ENCODE measurements at places on chromosomes 7 and 10.

GRCh38 chr10:119653209-119653608 is 2.0 kb downstream of the BAG3 start:
- DNase-seq: no peak

- peak; percentile 27 for DNase-seq
Measured at GRCh38 chr10:124403548-124403947, 15.2 kb downstream of the OAT start.

DNA sequence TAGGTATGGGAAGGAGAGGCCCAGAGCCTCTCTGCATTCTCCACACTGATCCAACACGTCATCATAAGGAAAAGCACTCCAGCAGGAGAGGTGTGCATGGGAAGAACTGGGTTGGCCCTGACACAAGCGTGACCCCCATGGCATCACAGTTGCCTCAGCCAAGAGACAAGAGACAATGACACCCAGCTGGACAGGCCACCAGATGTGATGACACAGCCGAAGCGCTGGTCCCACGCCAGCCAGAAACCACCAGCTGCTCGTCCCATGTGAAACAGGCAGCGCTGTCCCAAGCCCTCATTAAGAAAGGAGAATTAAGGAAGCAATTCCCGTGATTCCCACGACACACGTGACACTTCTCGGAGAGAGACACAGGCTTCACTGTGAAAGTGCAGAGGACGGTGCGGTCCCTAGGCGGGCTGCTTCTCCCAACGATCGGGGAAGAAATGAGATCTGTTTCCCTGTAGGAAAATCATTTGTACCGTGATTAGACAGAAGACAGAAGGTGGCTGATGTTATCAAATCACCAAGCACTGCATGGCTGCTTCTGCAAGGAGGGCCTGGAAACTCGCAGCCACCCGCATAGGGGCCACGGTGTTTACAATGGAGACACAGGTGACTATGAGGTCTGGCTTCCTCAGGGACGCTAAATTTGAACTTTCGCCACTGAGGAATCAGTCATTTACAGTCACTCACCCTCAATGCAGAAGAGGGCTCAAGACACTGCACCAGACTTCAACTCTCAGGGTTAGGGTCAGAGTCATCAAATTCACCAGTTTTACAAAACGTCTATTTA is 74.5 kb downstream of the DIP2C start:
- DNase-seq: no peak

GRCh38 chr10:83801983-83802382 is 337.3 kb upstream of the GHITM start:
- no peak for DNase-seq

- no peak for DNase-seq
Measured at GRCh38 chr10:68235111-68235510, 3.2 kb upstream of the ATOH7 start.

DNA sequence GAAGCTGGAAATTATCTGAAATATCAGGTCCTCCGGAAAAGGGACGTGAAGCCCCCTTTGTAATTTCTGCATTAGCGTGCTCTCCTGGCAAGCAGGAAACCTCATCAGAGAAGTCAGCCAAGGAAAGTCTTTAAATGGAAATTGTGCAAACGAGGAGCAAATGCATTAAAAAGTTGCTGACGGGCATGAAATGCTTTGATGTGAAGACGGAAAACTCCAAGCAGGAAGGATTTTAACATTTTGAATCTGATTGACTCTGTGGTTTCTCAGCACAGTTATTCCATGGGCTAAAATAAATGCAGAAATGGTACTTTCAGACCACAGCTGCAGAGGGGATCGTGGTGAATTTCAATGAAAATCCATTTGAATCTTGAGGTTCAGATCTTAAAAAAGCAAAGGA is 167.8 kb downstream of the AHR start:
- no peak for DNase-seq

DNA sequence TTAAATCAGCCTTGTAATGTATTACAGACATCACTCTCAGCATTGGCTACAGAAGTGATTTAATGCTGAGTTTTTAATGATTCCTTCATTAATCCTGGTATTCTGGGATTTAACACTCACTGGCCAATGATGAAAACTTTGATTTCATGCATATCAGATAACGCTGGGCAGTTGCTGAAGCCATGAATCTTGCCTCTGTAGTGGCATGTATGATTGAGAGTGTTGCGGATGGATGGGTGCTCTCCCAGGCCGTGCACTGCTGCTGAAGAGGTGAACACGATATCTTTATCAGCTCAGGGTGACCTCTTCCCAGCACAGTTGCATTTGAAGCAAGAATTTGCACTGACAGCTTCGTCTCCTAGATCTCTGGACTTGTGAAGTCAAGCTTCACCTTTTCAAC is 168.7 kb downstream of the LRRC4 start:
- no peak for DNase-seq

DNA sequence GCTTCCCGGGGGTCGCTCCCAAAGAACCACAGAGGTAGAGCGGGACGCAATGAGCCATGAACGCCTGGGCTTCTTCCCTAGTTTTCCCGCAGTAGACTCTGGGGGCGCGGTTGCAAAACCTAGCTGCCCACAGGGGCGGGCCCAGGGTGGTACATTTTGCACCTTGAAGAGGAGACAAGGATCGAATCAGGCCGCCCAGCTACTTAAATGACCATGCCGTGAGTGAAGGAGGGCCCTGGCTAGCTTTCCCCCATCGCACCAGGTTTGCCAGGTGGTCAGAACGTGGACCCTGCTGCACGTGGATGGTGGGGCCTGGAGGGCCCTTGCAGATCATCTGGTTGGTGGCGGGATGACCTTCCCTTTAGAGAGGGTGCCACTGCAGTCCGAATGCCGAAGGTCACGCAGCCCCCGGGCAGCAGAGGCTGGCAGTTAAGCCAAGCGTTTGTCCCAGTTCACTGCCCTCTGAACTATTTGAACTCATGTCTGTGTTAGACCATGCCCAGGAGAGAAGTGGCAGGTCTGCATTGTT is 604 bp upstream of the SHTN1 start:
- DNase-seq: no peak

DNA sequence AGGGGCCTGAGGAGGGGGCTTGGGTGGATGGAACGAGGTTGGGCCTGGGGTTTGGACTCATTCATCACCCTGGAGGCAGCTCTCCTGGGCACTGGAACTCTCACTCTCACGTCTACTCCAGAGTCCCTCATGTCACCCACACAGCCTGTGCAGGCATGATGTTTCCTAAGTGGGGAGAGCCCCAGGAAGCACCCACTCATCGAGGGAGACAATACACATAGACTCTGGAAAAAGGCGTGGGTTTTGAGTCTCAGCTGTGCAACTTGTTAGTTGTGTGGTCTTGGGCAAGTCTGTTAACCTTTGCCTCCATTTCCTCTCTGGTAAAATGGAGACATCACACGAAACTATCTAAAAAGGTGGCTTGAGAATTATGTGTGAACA is 25.9 kb upstream of the RBM20 start:
- peak; percentile 75 for DNase-seq

DNA sequence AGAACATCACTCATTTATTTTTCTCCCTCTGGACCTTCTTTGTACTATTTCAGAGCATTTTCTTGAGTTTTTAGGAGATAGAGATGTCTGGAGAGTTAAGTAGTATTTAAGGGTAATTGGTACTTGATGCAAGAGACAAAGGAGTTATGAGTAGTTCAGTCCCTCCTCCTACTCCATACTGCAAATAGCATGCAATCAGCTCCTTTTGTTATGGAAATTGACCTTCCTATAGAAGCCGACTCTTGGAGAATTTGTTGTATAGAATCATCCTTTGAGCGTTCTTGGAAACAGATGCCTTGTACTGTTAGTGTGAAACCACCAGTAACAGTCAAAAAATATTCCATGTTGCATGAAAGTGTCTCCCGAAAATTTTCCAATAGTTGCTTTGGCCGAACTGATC is 428.2 kb upstream of the GALNT17 start:
- DNase-seq: no peak

DNA sequence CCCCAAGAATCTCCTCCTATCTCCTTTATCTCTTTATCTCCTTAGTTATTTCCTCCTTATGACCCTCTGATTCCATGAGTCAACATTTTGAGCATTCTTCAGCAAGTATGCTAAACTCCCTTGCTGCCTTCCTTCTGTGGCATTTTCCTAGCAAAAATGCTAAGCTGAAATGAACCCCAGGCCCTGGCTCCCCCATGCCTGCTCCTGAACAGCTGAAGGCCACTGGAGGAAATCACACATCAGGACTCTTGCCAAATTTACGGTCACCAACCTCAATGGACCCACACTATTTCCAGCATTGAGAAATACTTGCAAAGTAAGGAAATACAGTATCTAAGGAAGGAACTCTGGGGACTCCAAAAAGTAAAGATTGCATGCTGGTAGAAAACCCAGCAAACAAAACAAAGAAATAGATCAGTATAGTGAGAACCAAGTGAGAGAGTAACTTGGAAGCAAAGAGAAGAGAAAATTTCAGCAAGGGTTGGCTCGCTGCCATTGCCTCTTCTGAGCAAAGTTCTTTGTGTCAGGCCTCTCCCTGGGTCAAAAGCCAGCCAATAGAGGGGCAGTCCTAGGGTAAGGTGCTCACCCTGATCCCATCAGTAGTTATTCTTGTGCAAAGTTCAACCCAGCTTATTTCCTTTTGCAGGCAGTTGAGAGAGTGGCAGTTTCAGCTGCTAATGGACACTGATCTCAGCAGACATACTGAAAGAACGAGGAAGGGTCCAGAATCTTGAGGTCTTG is 5.1 kb upstream of the PLEKHS1 start:
- no peak for DNase-seq

- no peak for DNase-seq
Measured at GRCh38 chr7:84175461-84175860, 19.1 kb downstream of the SEMA3A start.

GRCh38 chr7:111919631-111920179 is 286.5 kb downstream of the DOCK4 start:
- no peak for DNase-seq

DNA sequence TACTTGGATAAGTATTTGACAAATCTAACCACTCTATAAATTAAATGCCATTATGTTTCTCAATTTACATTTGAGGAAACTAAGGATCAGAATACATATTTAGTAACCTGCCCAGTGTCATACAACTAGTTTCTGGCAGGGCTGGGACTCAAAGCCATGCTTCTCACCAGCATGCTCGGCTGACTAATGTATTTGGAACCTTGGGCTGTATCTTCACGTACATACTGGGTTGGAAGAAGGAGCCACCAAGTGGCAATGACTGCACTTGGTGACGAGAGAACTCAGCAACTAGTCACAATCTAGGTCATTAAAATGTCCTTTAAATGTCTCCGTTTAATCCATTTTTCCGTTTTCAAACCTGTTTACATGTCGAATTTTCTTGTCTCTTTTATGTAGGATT is 42.9 kb downstream of the CHRM2 start:
- no peak for DNase-seq

- no peak for DNase-seq
Measured at GRCh38 chr7:90225181-90225580, 13.6 kb downstream of the STEAP2 start.

DNA sequence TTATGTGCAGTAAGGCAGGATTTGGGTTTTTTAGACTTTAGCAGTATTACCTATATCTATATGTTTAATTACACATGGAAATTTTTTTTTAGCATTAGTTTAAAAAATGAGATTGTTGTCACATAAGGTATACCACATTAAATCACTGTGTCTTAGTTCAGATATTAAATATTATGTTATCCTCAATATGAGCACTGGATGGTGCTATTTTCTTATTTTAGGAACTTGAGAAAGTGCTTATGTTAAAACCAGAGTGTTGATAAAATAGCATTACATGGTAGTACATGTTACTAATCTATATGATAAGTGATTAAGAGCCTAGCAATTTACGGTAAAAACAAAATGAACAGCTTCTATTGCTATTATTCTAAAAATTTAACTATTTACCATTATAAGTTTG is 28.8 kb downstream of the MIOS start:
- no peak for DNase-seq

GRCh38 chr7:129831424-129832058 is 121.2 kb downstream of the UBE2H start:
- no peak for DNase-seq

DNA sequence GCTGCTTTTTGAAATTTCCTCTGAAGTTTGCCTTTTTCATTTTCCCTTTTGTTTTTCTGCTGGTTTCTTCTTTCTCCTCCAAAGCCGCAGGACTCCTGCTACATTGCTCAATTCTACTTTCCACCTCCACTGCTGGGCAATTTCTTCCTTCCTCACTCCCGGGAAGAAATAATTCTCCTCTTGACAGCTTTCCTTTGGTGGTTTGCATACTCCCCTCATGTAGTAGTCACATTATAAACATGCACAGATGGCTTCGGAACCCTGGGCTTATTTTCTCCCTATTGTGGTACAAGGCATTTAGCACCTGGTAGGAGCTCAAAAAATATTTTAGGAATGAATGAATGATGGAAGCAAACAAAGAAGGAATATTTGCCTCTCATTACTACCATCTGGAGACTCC is 977.2 kb downstream of the LRMDA start:
- DNase-seq: no peak

DNA sequence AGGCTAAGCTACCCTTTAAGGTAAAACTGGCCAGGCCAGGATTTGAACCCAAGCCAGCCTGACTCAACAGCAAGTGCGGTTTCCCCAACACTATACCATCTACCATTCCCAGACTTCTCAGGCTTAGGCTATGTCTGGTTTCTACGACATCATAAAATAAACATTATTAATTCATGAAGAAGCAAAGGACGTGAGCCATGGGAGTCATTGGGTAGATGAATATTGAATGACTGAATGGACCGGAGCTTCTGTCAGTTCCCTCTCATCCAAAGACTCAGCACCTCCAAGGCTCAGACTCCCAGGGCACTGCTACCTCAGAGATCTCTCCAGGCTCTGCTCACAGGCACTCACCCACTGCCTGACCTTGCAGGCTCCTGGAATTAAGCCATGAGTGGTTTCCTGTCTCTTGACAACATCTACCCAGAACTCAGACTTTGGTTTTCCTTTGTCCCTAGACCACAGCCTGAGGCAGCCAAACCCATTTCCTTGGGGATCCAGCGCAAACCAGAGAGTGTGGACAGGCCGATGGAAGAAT is 64.6 kb upstream of the STEAP1B start:
- DNase-seq: no peak

DNA sequence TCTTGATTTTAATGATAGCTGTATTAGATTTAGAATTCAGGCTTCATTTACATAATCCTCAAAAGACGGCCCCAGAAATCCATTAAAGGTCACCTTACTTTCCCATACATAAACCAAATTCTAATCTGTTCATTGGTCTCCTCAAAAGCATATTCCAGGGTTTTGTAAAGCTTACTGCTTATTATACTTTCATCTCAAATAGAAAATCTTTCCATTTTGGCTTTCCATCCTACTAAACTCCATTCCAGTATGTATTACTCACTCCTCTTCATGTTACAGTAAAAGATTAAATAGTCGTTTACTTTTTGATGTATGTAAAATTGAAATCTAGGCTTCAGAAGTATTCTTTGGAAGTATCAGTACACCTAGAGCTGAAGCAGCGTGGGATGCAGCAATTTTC is 143.5 kb upstream of the LRRN3 start:
- DNase-seq: no peak

DNA sequence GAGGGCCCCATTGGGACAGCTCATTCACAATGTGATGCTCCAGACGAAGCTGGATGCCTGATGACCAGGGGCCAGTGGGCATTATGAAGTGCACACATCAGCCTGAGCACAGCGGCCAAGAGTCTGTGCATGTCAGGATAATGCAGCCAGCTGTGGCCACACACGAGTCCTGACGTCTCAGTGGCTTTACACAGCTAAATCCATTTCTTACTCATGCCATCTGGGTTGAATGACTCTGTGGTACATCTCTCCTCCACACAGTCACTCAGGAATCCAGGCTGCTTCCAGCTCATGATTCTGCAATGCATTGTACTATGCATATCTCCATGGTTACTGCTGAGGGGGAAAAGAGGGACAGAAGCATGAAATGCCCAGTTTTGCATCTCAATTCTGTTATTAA is 123.6 kb downstream of the PRLHR start:
- DNase-seq: no peak

- no peak for DNase-seq
Measured at GRCh38 chr7:55107946-55108345, 89.1 kb downstream of the EGFR start.
